Spinal cord (tissue), 10 donors: ENCODE measurements at places on chromosomes 7 and 10. TPM values are rescaled to one million over a fixed set of nuclear protein-coding genes. Genes with fewer than 3 reads are reported as not detected.

RBAK gene
- 16.6 TPM for total RNA-seq

PDE6C gene
- not detected for total RNA-seq

ZNF783 gene
- total RNA-seq, result 7.8 TPM

NDUFA5 gene
- 170 TPM for total RNA-seq

PDZD8 gene
- 43.6 TPM for total RNA-seq

MALRD1 gene
- total RNA-seq, result 5.1 TPM

ATOH7 gene
- not detected for total RNA-seq
